ENCODE measurements at places on chromosomes 2 and 18.

- no peak for DNase-seq
These were observed 548.0 kb downstream of the IRS1 start for GRCh38 chr2:226251661-226252060.

DNA sequence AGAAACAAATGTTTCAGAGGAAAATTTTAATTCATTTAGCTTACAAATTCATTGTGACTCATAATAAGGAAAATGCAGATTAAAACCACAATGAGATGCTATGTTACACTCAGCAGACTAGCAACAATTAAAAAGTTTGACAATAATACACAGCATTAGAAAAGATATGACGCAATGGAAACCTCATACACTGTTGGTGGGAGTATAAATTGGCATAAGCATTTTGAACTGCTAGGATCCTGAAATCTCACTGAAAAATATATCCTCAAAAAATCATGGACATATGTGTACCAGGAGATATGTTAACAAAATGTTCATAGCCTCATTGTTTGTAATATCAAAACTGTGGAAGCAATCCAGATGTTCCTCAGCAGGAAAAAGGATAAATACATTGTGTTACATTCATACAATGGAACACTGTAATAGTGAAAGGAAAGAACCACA, 13.7 kb downstream of the CALCRL start:
- no peak for DNase-seq

GRCh38 chr18:68676913-68677312, 38.0 kb downstream of the TMX3 start:
- DNase-seq = no peak

GRCh38 chr2:134413430-134413829, 159.6 kb downstream of the MGAT5 start:
- no peak for DNase-seq

GRCh38 chr2:193153576-193153975, 958.8 kb upstream of the TMEFF2 start:
- no peak for DNase-seq

DNA sequence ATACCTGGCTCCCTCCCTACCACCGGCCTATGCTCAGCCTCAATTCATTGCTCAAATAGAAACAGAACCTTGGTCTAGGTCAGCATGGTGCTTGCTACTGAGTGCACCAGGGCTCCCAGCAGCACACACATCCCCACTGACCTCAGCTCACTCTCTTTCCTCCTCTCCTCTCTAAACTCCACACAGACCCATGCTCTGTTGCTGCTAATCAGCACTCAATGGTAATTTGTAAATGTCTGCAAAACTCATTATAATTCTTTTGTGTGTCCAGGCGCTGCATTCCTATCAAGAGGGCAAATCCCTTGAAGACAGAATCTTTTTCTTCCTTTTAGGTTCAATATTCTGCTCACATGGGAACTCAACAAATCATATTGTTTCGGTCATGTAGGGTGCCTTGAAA, 382.2 kb downstream of the CLIP4 start:
- DNase-seq = no peak

DNA sequence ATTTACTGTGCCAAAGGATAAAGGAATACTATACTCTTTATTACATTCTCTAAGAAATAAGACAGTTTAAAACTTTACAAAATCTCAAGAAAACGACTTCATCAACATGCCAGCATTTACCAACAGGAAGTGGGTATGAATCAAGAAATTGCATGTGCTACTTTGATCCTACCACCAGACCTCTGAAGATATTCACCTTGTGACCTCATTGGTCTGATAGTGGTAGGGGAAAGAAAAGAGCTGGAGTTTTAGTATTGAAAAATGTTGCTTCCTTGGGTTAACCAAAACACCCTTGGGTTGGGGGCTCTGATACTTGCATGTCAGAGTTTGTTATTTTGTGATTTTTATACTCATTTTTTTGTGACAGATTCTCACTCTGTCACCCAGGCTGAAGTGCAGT, 84.1 kb upstream of the LPIN2 start:
- DNase-seq = no peak

- DNase-seq = no peak
These were observed 740.8 kb upstream of the HS6ST1 start for GRCh38 chr2:129059476-129059875.

DNA sequence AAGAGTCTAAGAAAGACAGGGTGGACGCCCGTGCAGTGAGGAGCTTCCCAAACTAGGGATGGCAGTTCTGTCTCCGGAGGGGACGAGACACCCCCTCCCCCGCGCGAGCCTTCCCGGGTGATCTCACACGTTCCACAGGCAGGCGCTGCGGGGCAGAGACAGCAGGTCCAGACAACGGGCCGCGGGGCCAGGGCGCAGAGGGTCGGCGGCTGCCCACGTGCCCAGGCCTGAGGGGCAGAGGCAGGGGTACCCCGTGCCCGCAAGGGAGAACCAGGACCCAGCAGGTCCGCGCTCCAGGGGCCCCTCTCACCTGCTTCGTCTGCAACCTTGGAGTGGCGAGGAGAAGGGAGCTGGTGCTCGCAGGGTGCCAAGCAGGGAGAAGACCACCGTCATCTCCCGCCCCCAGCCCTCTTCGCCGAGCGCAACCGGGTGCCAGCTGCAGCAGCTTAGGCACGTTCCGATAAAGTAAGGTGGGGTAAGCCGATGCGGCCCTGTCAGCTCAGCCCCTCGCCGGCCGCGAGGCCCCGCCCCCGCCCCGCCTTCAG, at the start of gene GPR155:
TSS of gene GPR155 (minus strand) at position 467 of the 545 bp plus-strand sequence. CDS start 5,073 bp downstream, outside the sequence.
- peak; percentile 46 for DNase-seq

DNA sequence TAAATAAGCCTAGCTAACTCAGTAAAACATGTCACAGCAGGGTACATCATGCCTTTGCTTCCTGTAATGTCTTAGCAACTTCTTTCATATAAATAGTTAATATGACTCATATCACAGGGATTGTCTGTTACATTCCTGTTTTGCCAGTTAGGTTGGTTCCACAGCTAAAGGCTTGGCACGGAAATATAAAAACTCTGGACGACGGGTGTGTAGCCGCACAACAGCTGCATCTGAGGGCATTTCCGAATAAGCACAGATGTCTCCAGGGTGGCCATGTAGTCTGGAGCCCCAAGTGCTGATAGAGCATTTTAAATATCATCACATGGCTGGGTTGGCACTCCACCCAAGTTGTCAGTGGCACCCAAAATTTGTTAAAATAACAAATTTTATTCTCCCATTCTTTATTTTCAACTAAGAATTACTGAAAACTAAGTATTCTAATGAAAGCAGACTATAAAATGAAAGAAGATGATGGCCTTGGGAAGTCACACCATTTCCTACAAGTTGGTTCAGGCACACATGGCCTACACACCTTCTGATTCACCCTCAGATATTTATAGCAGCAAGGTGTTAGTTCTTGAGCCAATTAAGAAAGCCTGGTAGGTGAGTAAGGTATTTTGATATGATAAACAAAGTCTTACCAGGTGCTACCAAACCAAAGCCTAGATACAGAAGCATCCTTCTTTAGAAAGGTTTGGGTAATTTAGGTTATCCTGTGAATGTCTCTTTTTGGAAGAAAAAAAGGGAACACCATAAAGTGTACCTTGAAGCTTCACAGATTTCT, 61.8 kb upstream of the STK17B start:
- DNase-seq = no peak

GRCh38 chr18:62001396-62001795, 108.6 kb upstream of the RNF152 start:
- DNase-seq = no peak

DNA sequence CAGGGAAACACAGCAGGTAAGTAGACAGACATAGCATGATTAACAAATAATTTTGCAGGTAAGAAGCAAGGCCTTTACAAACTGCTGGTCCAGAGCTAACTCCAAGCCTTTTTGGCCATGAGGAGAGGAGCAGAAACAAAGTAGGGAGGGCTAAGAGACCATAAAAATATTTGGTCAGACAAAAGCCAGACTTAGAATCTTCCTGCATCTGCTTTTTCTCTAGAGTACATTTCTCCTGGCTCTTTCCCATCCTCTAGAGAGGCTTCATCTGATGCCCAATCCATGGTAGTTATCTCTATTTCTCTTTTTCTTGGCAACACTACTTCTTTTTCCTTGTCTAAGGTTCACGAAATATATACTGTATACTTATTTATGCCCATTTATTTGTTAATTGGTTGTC, 577.1 kb downstream of the PIK3C3 start:
- no peak for DNase-seq

GRCh38 chr2:44324971-44325426, 36.3 kb downstream of the PREPL start:
- no peak for DNase-seq

DNA sequence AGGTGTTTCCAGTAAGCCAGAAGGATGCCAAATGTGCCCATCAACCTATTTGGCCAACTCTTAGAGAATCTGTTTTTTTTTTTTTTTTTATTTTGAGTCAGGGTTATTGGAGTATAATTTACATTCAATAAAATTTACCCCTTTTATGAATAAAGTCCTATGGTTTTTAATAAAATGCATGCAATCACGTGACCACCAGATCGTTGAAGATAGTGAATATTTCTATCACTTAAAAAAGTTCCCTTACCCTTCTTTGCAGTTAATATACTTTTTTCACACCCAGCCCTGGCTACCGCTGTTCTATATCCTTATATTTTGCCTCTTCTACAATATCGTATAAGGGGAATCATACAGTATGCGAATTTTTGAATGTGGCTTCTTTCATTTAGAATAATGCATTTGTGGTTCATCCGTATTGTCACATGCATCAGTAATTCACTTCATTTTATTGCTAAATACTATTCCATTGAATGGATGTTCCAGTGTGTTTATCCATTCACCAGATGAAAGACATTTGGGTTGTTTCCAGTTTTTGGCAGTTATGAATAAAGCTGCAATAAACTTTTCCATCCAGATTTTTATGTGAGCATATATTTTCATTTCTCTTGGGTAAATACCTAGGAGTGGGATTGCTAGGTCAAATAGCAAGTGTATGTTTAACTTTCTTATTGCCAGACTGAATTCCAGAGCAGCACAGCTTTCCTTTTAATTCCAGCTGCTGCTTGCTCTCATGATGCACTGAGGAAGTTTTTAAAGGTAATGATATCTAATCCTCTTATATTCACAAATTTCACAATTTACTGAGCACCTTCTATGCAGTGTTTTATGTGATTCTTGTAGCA, 156.3 kb upstream of the NT5C1B start:
- no peak for DNase-seq

DNA sequence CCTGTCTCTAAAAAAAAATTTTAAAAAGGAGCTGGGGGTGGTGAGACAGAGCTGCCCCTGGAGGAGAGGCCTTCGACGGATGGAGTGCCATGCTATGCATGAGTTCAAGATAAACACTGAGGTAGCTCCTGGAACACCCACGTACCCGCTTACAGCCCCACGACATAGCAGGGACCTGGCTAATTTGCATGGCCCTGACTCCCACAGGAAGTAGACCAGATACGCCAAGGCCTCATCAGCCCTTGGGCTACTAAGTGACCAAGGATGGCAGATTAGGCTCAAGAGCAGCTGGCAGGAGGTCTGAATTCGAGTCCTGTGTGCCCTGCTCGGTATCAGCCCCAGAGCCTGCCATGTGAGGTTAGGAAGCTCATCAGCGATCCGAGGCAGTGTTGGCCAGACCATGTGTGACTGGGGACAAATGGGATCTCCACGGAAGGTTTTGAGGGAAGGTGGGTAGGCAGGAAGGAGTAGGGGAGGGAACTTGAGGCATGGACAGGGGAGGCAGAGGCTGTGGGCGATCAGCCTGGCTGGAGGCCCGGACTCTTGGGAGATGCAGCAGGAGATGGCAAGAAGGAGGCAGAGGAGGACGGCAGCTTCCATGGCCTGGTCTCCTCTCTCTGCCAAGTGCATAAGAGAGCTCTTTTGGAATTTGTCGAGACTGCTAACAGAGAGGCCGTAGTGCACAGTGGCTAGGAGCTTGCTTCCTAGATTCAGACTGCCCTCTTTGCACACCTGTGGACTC, 218.3 kb downstream of the GLI2 start:
- DNase-seq = no peak

GRCh38 chr2:24969784-24970183, 2.0 kb downstream of the DNAJC27 start:
- DNase-seq = no peak

- no peak for DNase-seq
These were observed 350.8 kb downstream of the ALK start for GRCh38 chr2:29570539-29570938.

DNA sequence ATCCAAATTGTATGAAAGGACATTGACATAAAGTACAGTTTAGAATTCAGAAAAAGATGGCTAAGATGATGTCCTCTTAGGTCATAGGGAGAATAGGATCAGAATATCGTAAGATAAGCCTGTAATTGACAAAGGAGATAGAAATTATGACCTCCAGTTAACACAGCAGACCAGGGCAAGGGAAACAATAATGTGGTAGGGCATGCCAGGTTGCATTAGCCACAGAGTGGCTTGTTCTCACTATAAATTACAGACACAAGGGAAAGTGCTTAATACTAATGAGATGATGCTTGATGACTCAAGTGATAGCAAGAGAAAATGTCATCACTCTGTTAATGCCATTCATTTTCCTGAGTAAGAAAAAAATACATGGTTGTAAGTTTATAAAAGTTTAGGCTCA, 48.9 kb upstream of the LRP1B start:
- DNase-seq = no peak

DNA sequence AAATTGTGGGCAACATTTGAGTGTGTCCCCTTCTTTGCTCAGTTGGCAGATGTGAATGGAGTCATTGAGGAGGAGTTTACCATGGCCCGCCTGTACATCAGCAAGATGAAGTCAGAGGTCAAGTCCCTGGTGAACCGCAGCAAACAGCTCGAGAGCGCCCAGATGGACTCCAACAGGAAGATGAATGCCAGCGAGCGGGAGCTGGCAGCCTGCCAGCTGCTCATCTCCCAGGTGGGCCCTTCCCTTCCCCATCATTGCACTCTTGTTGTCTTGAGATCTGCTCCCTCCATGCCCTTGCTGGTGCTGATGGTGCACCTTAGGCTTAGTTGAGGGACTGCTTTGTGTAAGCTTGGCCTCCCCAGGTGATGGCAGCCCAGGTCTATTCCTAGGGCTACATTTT, 47.5 kb upstream of the LYPD6B start:
- no peak for DNase-seq

GRCh38 chr2:23351388-23352141, 33.4 kb upstream of the KLHL29 start:
- peak; percentile 42 for DNase-seq

DNA sequence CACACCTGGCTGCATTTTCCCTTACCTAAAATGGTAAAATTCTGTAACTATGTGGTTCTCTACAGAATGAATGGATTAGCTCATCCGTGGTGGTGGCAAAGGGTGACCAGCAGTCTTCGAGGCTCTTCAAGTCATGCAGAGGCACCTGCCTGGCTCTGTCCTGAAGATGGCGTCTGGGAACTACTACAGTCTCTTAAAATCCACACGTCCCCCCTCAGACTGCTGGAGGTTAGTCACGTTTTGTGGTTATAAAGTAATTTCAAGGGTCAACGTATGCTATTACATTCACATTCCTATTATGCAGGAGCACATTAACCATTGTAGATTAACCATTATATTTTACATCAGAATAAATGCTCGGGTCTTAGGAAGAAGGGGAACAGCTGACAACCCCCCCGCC, 616.7 kb downstream of the GALR1 start:
- no peak for DNase-seq

DNA sequence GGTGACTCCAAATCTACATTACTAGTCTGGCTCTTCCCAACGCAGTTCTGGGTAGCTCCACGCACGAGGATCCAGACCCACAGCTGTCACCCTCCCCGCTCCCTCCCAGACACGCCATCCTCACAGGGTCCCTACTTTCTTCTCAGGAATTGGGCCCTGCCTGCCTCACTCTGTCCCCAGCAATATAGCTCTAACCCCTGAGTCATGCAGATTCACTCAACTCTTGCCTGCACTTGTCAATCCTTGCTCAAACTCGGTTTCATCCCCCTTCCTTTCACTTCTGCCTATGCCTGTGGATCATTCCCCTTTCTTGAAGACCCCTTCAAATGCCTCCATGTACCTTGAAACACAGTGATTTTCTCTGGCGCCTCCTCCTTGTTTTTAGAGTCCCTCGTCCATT, 5.0 kb downstream of the ST8SIA5 start:
- DNase-seq = no peak

Data from activated T-helper 1 cell treated with anti-CD3 and anti-CD28 coated beads, Interleukin-12 subunit alpha, Interleukin-12 subunit beta, Interleukin-2, Interleukin-4 antibody, amounts not matched to agents 30 ng/mL and 10 ng/mL and 1 ng/mL, durations not matched to agents 14 hours and 24 hours and 36 hours (primary cell).